Hepatocyte (in vitro differentiated cells): ENCODE measurements at places on chromosomes 5 and 9. TPM values are rescaled to one million over a fixed set of nuclear protein-coding genes. Genes with fewer than 3 reads are reported as not detected.
A peak's percentile ranks its signal among the peaks of the same experiment; 100 is the strongest.

ELAVL2 gene
- polyA plus RNA-seq: 1.4 TPM in 1 of 2 replicates, not detected in the other

- no peak for DNase-seq
Observed at GRCh38 chr5:33867241-33867640, 24.5 kb downstream of the ADAMTS12 start.

DNA sequence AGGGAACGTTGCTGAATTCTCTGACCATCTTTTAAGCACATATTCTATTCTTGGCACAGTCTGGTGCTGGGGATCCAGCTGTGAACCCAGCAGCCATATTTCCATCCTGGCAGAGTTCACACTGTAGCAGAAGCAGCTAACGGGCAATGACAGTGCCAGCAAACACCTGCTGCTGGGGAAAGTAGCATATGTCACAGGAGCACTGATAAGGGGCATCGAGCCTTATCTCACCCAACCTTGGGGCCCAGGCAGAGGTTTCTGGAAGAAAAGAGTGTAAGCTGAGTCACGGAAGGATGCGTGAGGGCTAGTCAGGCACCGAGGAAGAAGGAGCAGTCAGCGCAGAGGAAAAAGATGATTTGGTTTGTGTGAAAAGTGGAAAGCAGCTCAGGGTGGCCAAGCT lies 1.1 kb downstream of the NDOR1 start:
- DNase-seq: no peak

THG1L gene
- 7.5 and 8.8 TPM in 2 replicates for polyA plus RNA-seq

- DNase-seq: peak; percentile 84
Observed at GRCh38 chr5:133240425-133241091, 188.7 kb downstream of the HSPA4 start.

TIMD4 gene
- 0.26 and 0.42 TPM in 2 replicates for polyA plus RNA-seq

SEMA4D gene
- 10.1 and 10.4 TPM in 2 replicates for polyA plus RNA-seq

- DNase-seq: no peak
Observed at GRCh38 chr5:89417515-89417914, 534.5 kb upstream of the MEF2C start.

OR1J2 gene
- polyA plus RNA-seq: not detected in 2 replicates

DNA sequence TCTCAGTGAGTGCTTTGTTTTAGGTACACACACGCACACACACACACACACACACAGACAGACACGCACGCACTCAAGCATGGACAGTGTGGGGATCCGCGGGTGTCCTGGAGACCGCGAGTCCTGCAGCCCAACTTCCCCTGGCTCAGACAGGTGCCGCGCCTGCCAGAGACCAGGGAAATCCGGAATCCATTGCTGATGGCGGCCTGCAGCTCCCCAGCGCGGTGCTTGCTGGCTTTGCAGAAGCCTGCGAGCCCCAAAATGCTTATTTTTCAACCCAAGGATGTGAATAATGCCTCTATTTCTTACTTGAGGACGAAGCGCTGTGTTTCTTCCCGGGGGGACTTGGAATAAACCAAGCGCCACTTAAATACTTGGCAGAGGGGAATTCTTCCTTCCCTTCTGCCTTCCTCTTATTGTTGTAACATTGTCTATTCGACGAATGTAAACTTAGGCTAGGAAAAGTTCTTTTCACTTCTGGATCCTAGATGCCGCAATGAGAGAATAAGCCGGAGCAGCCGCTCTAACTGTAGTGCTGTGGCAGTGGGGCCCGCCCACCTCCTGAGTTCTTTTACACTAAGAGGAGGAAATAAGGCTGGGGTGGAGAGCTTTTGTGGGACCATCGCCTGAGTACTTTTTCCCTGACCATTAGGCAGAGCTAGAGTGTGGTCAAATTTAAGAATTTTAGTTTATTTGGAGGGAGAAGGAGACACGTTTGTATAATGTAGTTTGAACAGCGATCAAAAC lies 802 bp downstream of the ITGA2 start:
- peak; percentile 69 for DNase-seq

DNA sequence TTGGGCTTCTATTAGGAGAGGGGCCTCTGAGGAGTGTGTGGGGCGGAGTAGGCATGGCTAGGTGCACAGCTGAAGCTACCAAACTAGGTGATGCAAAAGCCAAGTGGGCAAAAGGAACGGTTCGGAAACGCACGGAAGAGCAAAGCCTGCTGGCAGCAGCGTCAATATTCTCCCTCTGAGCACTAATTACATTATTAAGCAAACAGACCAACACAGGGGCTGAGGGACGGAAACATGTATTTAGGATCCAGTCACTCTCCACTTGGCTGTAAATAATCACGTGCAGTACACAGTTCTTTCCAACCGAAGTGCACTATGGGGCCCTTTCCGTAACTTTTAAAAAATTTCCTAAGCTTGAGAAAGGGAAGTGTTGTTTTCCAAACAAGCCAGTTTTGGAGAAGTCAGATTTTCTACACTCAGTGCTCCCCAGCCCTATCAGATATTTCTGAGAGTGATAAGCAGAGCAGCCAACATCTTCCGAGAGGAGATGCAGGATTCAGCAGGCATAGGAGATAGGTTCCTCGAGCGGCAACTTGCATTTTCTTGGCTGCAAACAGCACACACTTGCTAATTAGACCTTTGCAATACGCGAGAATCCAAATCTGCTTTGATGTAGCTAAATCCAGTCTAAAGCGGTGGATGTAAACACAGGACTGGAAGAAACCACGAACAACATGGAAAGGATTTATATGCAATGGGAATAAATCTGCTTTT lies 217.2 kb upstream of the TBCA start:
- DNase-seq: no peak

DNA sequence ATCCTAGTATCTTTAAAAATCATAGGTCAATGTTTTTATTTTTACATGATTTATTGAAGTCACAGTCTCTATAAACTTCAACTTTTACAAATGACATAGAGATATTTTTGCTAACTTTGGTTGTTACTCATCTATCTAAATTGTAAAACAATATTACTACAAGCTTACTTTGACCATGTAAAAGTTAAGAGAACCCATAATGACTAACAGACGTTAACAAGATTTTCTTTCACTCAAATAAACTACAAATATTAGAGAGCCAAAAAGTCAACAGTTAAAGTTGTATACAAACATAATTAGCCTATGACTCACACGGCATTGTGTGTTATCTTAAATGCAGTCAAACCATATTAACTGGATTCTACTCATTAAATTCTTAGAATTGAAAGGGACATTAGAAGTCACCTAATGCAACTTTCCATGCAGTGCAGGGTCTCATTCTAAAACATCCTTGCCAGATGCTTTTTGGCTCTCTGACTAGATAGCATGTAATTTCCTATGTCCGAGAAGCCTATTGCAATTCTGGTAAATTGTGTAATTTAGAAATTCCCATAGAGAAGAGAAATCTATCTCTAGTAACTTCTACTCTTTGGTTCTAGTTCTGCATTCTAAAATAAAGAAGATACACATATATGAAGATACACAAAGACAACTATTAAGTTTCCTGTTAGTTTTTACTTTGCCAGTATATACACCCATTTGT lies 42.2 kb upstream of the UGT3A2 start:
- DNase-seq: no peak

GRM6 gene
- not detected in 2 replicates for polyA plus RNA-seq

CKMT2 gene
- polyA plus RNA-seq: 5.3 and 7.8 TPM in 2 replicates

- no peak for DNase-seq
Observed at GRCh38 chr5:78367318-78367991, 7.0 kb downstream of the SCAMP1 start.

DNA sequence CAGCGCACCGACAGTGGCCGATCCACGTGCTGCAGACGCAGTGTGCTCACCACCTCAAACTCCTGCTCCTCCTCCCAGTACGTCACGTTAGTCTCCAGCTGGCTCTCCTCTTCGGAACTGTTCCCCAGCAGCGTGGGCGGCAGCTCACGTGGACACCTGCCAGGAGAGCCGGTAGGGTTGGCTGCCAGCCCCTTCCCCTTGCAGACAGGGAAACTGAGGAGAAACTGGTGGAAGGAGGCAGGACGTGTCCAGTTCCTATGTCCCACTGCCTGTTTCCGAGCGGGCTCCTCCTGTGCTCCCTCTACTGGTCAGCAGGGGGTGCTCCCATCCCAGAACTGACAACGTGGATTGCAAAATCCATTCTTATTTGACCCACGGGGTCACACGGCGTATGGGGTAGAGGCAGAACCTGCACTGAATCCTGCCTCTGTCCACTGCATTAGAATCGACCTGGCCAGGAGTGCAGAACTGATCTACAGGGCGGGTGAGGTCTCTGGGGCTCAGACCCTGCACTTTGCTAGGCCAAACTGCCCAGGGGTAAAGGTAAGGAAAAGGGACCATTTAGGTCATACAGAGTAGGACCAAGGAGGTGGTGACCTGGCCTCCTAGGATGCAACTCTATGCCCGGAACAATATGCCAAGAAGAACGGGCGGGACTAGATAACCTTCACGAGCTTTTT lies 25.7 kb downstream of the PDGFRB start:
- peak; percentile 81 for DNase-seq

CCL27 gene
- 0.81 TPM in 1 of 2 replicates, not detected in the other for polyA plus RNA-seq
